ENCODE measurements at places on chromosomes 6 and 20.

- no peak for DNase-seq
Observed at GRCh38 chr6:138349891-138350290, 27.8 kb upstream of the SMIM28 start.

DNA sequence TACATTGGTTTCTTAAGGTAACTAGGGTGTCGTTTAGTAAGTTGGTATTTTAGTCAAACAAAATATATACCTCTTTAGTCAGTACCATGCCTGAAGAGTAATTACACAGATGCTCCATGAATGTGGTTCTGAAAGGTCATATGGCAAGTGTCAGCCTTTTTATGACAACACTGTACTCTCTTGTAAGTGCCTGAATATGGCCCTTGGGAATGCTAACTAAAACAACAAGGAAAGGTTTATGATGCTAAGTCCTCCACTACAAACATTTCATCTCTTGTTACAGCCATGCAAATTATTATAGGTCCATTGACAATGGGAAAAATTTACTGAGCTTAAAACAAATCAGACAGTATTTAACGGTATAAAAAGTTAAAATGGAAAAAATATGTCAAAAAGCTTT, 39.0 kb upstream of the SUPT3H start:
- DNase-seq = no peak

DNA sequence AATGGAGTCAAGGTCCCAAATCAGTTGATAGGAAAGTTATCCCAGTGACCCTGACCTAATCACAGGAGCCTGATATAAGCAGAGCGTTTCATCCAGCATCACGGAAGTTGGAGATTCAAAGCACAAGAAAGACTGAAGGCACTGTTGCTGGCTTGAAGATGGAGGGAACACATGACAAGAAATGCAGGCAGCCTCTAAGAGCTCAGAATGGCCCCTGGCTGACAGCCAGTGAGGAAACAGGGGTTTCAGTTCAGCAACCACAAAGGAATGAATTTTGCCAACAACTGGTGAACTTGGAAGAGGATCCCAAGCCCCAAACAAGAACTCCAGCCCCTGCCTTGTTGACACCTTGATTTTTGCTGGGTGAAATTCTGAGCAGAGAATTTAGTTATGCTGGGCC, 778.5 kb downstream of the MAFB start:
- DNase-seq = no peak

- no peak for DNase-seq
Observed at GRCh38 chr6:154981079-154981870, 13.8 kb upstream of the TIAM2 start.

- no peak for DNase-seq
Observed at GRCh38 chr6:16162003-16162402, 33.1 kb downstream of the MYLIP start.

- DNase-seq = no peak
Observed at GRCh38 chr6:33693186-33694105, 18.1 kb downstream of the UQCC2 start.

DNA sequence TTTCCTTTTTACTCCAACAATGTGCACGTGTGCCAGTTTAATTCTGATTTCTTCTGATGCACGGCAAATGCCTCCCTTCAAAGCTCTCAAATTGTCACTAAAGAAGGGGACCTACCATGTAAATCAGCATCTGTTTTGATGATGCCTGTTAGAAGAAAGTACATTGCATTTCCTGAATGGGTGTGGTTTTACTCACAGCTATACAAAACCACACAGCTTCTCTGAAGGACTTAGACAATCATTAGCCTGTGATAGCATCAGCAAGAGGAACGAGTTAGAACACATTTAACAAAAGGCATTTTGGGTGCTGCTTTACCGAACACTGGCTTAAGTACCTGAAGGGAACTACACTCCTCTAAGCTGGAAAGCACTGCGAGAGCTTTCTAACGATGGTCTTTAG, 109.4 kb downstream of the ATXN1 start:
- DNase-seq = no peak

DNA sequence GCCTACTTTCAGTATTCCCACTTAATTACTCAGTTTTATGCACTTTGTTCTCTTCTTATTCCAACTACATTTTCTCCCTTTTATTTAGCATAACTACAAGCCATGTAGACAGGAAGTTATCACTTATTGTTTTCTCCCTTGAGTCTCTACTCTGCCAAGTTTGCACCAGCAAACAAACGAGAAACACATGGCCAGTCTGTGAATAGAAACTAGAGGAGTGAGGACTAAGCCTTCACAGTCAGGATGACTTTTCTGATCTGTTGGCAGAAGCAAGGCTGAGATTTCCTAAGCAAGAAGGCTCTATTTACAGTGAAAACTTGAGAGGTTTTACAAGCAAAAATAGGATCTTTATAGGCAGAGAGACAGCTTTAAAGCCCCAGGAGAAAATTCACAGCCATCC, 69.8 kb upstream of the TINAG start:
- no peak for DNase-seq

DNA sequence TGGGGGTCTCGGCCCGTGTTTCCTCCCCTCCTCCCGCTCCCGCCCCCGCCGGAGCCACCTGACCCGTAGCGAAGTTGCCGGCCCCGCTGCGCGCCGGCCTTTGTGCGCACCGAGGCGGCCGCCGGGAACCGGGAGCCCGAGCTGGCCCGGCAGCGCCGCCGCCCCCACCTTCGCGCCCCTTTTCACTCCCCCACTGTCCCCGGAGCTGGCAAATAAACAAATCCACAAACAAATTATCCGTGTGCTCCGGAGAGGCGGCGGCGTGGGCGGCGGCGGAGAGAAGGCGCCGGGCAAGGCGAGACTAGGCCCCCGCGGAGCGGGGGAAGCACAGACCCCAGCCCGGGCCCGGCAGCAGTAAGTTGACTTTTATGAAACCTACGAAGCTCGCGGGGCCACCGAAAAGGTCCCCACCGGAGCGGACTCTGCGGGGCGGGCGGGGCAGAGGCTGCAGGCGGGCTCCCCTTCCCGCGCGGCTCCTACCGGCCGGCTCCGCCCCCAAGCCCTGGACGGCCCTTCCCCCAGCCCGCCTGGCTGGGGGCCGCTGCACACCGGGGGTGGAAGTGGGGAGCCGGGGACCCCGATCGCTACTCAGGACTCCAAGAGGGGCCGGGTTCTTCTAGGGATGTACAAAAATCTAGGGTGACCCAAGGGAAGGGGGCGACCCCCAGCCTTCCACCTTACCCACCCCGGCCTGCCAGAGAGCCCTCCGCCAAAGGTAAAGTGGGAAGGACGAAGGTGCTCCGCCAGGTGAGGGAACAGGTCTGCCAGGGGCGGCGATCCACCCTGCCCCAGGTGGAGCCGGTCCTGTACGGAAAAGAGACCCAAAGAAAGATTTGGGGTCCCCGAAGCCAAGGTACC, 40.7 kb downstream of the YTHDF1 start:
- no peak for DNase-seq

- DNase-seq = no peak
Observed at GRCh38 chr6:125764121-125764671, 14.8 kb downstream of the HEY2 start.

- no peak for DNase-seq
Observed at GRCh38 chr6:53805016-53805415, 10.2 kb downstream of the LRRC1 start.

GRCh38 chr20:5918856-5919625, 31.3 kb downstream of the TRMT6 start:
- no peak for DNase-seq

GRCh38 chr6:7668936-7669335, 57.0 kb upstream of the BMP6 start:
- DNase-seq = no peak

DNA sequence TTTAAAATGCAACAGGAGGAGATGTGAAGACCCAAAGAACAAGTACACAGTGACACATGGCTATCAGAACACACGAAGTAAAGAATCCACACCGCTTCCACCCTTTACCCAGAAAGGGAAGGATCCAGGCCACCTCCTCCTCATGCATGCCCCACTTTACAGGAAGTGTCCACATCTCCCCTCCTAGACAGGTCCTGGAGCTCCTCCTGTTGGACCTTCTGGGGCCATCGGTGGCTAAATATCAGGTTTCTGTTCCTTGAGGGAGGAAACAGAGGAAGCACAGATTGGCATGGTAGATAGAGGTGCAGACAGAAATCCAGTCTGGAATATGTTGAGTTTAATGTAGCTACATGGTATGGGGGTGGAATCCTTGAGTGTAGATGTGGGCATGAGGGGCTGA, 10.9 kb downstream of the NINL start:
- no peak for DNase-seq

- no peak for DNase-seq
Observed at GRCh38 chr6:23446469-23446967, 679.5 kb upstream of the NRSN1 start.

GRCh38 chr6:72616406-72617015, 5.4 kb upstream of the KCNQ5 start:
- no peak for DNase-seq

- DNase-seq = no peak
Observed at GRCh38 chr20:25037288-25038102, 20.4 kb downstream of the ACSS1 start.

DNA sequence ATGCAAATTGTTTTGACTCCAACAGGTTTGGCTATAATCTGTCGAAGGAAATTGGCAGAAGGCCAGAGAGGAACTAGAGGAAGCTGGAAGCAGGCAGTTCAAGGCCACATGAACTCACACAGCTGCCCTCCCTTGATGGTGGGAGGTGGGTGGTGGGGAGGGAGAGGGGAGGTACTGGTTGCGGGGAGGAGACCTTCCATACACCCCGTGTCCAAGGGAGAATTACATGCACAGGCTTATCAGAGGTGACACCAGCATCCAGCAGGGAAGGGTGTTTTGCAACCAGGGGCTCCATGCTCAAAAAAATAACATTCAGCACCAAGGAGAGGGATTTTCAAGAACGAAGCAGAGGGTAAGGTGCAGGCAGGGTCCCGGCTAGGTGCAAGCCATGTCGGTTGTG, 9.1 kb downstream of the PRND start:
- no peak for DNase-seq

DNA sequence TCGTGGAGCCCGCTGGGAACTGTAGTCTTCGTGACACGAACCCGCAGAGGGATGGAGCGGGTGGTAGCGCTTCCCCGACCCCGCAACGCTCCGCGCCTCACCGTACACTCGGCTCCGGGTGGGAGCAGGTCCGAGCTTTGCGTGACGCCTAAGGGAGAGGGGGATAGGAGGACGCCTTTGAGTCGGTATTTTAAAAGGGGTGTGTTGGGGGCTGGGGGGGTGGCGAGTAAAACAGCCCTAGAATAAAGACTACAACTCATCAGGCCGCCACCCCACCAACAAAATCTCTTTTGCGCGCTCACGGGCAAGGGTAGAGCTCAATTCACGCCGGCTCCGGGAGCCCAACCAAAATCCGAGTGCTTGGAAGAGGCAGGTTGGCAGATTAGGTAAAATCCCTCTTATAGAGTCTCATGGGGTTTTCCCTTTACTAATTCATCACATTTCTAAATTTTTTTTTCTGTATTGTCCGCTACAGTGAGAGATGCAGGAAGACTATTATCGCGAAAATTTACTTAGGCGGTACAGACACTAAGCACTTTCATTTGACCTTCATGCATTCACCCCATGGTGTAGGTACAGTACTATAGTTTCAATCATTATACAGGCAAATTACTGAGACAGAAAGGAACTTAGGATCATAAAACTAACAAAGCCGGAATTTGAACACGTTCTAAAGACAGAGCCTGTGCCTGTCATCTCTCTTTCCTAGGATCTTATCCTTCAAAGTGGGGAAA, 706 bp upstream of the SNX14 start:
- no peak for DNase-seq

GRCh38 chr20:57723816-57724215, 14.0 kb upstream of the PMEPA1 start:
- no peak for DNase-seq

GRCh38 chr6:142421285-142422117, 119.7 kb downstream of the ADGRG6 start:
- DNase-seq = no peak

DNA sequence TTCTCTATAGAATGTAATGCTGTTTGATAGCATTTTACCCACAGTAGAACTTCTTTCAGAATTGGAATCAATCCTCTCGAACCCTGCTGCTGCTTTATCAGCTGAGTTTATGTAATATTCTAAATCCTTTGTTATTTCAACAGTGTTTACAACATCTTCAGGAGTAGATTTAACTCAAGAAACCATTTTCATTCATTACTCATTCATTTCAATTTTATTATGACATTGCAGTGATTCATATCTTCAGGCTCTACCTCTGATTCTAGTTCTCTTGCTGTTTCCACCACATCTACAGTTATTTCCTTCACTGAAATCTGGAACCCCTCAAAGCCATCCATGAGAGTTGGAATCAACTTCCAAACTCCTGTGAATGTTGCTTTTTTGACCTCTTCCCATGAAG, 93.7 kb downstream of the ZFAND3 start:
- DNase-seq = no peak

GRCh38 chr20:5033566-5033965, 32.3 kb upstream of the SLC23A2 start:
- DNase-seq = no peak

GRCh38 chr6:125406741-125407140, 105.0 kb upstream of the HDDC2 start:
- no peak for DNase-seq

- no peak for DNase-seq
Observed at GRCh38 chr6:137900815-137901214, 33.8 kb downstream of the TNFAIP3 start.

GRCh38 chr6:11353921-11354389, 121.5 kb upstream of the NEDD9 start:
- DNase-seq = no peak
